ENCODE measurements at places on chromosomes 2 and 18.

DNA sequence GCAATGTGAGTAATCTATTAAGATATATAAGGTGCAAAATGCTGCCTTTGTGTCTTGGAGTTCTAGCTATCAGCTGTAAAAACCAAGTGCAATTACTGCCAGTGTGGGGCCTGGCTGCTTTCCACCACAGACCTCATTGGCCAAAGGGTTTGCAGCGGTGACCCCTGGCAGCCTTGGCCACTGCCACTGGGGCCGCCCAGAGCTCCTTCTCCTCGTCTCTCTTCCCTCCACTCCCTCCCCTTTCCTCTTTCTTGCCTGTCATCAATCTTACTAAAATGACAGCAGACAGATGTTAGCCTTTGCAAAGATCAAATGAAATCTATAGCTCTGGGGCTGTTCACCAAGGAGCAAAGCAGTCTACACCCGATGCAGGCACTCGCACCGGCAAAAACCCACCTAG lies 986.3 kb downstream of the BCL11A start:
- no peak for DNase-seq

DNA sequence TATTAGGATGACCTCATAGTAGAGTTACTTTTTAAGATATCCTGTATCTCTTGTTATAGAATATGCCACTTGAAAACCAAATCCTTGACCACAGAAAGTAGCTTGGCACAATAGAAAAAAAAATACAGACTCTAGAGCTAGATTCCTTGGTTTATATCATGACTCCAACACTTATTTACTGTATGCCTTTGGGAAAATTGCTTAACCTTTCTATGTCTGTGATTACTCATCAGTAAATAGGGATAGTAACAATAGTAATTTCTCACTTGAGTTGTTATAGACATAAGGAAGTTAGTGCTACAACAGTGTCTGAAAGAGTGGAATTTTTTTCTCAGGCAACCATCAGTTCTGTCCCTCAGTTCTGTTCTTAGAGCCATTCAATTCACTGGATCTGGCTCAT lies 193.8 kb downstream of the GULP1 start:
- peak; percentile 10 for DNase-seq

- no peak for DNase-seq
Measured at GRCh38 chr2:222261504-222261903, 37.3 kb downstream of the PAX3 start.

- no peak for DNase-seq
Measured at GRCh38 chr2:120624738-120625446, 110.8 kb upstream of the GLI2 start.

GRCh38 chr18:58768293-58768974 lies 96.2 kb upstream of the ZNF532 start:
- peak; percentile 55 for DNase-seq

- no peak for DNase-seq
Measured at GRCh38 chr2:24183366-24184069, 8.7 kb downstream of the FAM228A start.

DNA sequence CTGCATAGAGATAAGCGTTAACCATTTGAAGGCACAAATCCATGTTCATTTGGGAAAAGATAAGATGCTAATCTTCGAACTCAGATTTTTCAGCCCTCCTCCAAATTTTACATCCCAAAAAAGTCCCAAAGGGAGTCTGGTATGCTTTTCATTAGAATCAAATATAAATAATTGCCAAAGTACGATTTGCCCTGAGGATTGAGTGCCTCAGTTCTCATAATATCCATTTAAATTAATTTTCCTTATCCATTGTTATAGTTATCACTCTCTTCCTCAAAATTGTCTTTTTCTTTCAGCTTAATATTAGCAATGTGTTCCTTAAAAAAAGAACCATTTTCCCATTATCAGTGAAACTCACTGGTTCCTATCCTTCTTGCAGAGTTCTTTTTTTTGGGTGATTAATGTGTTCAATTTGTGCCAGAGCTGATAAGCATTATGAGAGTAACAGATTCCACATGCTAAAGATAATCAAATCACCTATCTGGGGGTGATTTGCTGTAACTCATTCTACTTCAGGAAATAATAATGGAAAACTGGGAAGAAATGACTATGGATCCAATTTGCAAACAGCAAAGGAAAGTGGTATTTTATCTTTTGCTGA lies 686 bp downstream of the HNMT start:
- DNase-seq, result no peak

GRCh38 chr2:230866756-230867523 lies 2.2 kb downstream of the ITM2C start:
- no peak for DNase-seq

GRCh38 chr2:67945940-67946339 lies 116.9 kb downstream of the C1D start:
- no peak for DNase-seq

DNA sequence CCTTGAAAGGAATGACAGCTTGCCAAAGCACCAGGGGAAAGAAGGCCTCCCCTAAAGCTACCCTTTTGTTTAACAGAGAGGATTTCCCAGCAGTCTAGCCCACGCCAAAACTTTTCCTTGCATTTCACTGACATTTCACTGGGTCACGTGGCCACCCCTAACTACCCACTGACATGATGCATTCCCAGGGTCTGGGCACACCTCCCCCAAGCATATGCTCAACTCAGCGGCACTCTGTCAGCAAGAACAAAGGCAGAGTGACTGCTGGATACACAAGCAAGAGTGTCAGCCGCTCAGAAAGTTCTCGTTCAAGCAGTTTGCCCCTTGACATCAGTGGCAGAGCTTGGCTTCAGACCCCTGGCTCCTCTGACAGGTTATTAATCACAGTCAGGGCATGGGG lies 34.2 kb upstream of the MARCO start:
- no peak for DNase-seq

DNA sequence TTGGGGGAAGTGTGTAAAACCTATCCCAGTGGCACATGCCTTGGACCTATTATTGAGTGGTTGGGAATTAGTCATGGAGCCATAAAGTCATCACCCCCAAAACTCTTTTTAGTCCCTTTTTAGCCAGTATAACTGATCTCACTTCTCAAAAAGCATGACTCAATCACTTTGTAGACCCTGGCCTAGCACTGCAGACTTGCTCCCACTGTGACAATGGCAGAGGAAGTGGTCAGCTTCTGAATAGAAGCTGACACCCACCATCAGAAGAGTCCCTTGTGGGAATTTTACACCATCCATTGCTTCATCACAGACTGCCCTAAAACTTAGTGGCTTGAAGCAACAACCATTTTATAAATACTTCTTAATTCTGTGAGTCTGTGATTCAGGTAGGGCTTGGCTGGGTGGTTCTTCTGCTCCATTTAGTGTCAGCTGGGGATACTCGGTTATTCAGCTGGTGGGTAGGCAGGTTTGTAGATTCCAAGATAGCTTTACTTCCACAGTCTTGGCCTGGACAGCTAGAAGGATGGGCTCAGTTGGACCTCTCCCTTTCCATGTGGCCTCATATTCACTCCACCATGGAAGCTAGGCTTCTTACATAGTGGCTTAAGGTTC lies 10.8 kb upstream of the ITGA6 start:
- DNase-seq, result no peak

GRCh38 chr2:143499061-143499460 lies 369.8 kb downstream of the ARHGAP15 start:
- DNase-seq, result no peak

DNA sequence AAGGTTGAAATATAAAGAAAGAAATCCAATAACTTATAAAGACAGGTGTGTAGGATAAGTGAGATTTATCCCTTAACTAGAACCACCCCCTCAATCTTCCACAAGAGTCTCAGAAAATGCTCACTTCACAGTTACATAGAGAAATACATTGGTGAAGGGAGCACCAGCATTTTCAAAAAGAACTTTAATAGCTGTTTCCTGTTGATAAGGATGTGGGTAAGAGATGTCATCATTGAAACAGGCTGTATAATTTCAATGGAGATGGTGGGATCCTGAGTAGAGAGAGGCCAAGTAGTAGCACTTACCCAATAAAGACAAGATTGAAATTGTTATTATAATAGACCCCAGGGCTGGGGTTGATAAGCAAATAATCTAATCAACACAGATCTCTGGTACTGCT lies 162.2 kb upstream of the TACR1 start:
- DNase-seq, result no peak

- DNase-seq, result no peak
Measured at GRCh38 chr2:45755585-45756335, 104.3 kb downstream of the PRKCE start.

DNA sequence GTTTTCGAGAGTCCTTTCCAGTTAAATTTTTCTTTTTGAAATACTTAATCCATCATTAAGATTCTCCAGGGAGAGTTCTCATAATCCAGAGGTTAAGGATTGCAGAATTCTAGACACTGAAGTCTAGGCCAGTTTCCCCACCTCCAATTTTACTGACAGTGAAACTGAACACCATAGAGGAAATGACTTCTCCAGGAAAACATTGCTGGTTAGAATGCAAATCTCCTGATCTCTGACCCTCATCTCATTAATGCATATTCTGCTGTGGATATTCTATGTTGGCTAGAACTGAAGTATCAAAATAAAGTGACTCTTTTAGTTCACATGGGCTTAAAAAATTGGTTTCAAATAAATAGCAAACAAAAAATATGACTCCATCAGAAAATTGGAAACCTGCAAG lies 105.8 kb upstream of the UGP2 start:
- no peak for DNase-seq

DNA sequence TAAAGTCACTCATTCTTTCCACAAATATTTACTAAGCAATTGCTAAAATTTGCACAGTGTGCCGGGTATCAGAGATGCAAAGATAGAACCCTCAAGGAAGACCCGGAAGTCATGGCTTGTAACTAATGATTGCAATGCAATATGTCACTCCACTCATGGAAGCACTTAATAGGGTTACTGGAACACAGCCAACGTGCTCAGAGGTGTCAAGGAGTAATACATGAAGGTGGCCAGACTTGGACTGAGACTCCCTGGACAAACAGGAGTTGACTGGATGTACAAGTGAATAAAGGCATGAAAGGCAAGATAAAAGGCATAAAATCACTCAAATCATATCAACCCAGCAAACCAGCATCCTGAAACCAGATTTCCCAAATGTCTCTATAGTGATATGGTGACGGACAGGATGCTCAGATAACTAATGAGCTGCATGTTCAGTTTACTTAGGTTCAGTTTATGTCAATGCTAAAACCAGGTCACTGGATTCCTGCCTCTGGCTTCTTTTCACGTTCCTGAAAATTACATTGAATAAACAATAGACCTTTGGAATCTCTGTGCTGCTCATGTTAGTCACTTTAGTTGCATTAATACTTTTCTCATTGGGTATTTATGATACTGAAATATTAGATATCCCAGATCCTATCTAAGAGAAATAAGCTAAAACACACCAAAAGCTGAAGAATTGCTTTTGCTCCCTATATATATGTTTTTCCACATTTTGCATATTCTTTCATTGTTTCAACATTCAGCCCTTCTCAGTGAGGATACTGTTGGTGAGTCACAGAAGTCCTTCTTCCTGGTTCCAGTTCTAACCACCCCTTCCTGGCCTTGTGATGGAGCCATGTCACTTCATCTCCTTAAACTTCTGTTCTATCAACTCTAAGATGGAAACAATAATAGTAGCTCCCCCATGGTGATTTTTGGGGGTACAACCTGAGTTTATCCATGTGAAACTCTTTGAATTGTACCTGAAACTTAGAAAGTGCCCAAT lies 688.9 kb upstream of the ID2 start:
- DNase-seq, result no peak

- no peak for DNase-seq
Measured at GRCh38 chr2:56515399-56515798, 331.6 kb downstream of the CCDC85A start.

DNA sequence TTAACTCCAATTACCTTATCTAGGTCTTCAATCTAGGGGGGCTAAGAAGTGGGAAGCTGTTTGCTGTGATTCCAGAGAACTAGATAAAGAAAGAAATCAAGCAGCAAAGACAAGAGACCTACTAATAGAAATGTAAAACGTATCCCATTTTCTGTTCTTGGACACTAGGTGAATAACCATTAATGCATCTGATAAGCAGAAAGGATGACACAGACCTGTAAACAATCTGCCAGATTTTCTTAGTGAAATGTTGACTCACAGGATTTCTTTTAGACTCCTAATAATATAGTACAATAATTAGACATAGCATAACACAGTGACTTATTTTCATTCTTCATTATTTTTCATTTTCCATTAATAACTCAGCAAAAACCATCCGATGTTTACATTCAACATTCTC lies 1.3 kb downstream of the WDR35 start:
- DNase-seq, result no peak

DNA sequence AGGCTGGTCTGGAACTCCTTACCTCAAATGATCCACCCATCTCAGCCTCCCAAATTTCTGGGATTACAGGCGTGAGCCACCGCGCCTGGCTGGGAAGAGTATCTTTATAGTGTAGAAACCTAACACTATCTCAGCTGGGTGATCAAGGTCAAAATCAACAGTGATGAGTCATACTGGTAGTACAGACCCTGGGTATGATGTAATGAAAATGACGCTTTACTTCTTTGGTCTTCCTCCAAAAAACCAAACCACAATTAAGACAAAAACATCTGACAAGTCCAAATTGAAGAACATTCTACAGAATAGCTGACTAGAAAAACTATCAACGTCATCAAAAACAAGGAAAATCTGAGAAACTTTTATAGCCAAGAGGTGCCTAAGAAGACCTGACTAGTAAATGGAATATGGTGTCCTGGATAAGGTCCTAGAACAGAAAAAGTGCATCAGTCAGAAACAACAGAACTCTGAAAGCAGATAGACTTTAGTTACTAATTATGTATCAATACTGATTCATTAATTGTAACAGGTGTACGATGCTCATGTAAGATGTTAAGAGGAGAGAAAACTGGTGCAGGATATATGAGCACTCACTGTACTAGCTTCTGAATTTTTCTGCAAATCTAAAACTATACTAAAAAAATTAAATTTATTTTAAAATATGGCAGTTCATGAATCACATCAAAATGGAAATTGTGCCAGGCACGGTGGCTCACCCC lies 25.4 kb downstream of the PDCL3 start:
- DNase-seq, result no peak

DNA sequence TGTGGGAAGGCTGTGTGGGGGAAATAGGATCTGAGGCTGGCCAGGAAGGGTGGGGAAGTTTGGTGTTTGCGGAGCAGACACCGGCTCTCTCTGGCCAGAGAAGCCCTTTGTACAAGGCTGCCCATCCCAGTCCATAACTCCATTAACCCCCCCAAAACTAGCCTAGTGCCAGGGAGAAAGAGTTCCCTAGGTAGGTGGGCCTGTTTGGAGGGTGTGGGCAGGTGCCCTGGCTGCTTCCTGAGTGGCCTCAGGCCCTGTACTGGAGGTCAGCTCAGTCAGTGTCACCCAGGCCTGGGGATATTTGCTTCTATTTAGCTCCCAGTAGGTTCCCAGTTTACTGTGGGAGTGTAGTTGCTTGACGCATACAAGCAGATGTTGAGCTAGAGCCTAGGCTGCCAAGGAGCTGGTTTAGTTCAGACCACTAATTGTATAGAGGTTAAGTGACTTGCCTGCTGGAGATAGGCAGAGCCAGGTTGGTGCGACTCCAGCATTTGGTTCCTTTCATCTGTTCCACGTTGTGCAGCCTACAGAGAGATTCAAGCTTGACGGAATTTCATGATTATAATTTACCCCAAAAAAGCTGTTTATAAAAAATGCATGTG lies 2.9 kb upstream of the GREB1 start:
- no peak for DNase-seq

Measured in kidney capillary endothelial cell (primary cell).